ENCODE measurements at places on chromosomes 16 and 17. TPM values are rescaled to one million over a fixed set of nuclear protein-coding genes. Genes with fewer than 3 reads are reported as not detected.

Gene ITGA2B
- 0.88 TPM for polyA plus RNA-seq

Gene ACSM3
- polyA plus RNA-seq = 248 TPM

Gene ST6GALNAC2
- 1.4 TPM for polyA plus RNA-seq

Gene CA5A
- polyA plus RNA-seq = 0.02 TPM

Gene TNFRSF13B
- polyA plus RNA-seq = not detected

Gene KRTAP2-3
- polyA plus RNA-seq = not detected

Gene PMFBP1
- polyA plus RNA-seq = 0.13 TPM

Gene LDHD
- polyA plus RNA-seq = 21.7 TPM

Gene KRTAP9-6
- not detected for polyA plus RNA-seq

Gene CAPNS2
- not detected for polyA plus RNA-seq

Gene ZNF174
- polyA plus RNA-seq = 10.9 TPM

Gene SLC47A1
- 89.9 TPM for polyA plus RNA-seq

Gene TNFRSF17
- polyA plus RNA-seq = 0.52 TPM

Gene EFNB3
- polyA plus RNA-seq = 5.9 TPM

Gene SDR42E1
- 0.88 TPM for polyA plus RNA-seq

Gene RAD51C
- 32.1 TPM for polyA plus RNA-seq

Gene HIC1
- 3.9 TPM for polyA plus RNA-seq

Gene EPN3
- 7.3 TPM for polyA plus RNA-seq

Gene C1QTNF8
- not detected for polyA plus RNA-seq

Gene PTGES3L
- polyA plus RNA-seq = 2.1 TPM

Gene KRT17
- polyA plus RNA-seq = 0.29 TPM

Gene TPPP3
- 15.2 TPM for polyA plus RNA-seq

Gene TK2
- polyA plus RNA-seq = 21.1 TPM

Gene CHAD
- polyA plus RNA-seq = 0.29 TPM

Gene ALOX12
- polyA plus RNA-seq = not detected

Gene TPSB2
- polyA plus RNA-seq = 17.3 TPM

Gene SLC25A39
- polyA plus RNA-seq = 46.1 TPM

Gene KAT7
- 69.8 TPM for polyA plus RNA-seq

Gene STH
- polyA plus RNA-seq = not detected

Gene SMIM36
- not detected for polyA plus RNA-seq

Gene NOXO1
- not detected for polyA plus RNA-seq

Gene HSD17B1
- 18.1 TPM for polyA plus RNA-seq

Gene NCBP3
- polyA plus RNA-seq = 17.7 TPM

Gene GLIS2
- polyA plus RNA-seq = 1.6 TPM
